ENCODE measurements at places on chromosomes 7 and 10.

DNA sequence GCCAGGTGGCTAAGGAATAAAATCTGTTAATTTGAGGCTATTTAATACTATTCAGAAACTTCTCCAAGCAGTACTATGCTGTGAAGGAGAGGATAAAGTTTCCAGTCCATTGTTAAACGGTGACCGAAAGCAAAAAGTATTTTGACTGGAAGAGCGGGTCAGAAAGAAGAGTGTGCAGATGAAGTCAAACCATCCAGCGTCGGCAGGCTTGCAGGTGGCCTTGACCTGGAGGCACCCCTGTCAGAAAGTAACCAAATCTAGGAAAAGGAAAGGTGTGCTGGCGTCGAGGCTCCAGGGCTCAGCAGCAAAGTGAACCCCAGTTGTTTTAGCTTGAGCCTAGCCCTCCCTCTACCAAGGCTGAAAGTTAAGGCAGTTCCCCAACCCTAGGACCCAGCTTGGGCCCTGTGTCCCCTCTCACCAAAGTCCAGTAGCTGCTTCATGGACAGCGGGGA is 544 bp downstream of the PDK4 start:
- DNase-seq: no peak

DNA sequence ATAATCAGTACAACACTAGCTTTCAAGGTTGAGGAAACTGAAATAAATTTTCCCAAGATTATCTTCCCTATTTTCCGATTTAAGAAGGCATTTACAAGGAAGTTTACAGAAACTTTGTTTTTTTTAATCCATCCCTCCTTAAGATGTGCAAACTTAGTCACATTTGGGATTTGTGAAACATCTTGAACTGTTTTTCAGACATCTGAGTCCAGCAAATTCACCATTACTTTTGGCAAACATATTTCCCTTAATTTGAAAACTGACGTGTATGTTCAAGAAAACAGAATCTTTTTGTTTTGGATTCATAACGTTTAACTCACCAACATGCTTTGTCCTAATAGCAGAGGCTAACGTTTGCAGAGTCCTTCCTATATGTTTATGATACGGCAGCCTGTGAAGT is 19.5 kb downstream of the GLI3 start:
- no peak for DNase-seq

DNA sequence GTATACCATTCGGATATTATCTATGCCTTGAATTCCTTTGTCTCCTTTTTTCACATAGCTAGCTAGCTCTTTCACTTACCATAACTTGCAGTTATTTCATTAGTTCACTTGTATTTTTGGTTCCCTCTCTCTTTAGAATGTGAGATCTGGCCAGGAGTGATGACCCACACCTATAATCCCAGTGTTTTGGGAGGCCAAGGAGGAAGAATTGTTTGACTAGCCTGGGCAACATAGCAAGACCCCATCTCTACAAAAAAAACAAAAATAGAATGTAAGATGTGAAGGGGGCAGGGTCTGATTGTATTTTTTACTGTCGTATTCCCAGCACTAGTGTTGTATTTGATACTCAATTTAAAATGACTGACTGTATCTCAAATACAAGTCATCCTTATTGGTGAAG is 19.6 kb downstream of the NFE2L3 start:
- no peak for DNase-seq

DNA sequence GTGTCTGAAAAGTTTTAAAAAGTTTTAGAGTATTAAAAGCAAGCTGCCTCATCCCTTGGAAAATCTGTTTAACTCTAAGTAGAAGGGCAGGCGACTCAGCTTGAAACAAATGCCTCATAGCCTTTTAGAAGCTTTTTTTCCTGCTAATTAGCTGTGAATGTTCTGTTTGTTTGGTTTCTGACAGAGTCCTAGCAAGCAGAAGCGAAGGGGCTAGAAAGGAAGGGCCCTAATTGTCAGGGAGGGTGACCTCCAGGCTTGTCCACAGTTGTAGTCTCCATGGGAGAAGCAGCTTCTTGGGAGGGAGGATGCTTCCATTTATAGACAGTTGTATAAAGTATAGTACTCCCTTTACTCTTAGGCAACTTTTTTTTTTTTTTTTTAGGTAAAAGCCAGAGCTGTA is 90.9 kb downstream of the DNAJC1 start:
- DNase-seq: no peak

DNA sequence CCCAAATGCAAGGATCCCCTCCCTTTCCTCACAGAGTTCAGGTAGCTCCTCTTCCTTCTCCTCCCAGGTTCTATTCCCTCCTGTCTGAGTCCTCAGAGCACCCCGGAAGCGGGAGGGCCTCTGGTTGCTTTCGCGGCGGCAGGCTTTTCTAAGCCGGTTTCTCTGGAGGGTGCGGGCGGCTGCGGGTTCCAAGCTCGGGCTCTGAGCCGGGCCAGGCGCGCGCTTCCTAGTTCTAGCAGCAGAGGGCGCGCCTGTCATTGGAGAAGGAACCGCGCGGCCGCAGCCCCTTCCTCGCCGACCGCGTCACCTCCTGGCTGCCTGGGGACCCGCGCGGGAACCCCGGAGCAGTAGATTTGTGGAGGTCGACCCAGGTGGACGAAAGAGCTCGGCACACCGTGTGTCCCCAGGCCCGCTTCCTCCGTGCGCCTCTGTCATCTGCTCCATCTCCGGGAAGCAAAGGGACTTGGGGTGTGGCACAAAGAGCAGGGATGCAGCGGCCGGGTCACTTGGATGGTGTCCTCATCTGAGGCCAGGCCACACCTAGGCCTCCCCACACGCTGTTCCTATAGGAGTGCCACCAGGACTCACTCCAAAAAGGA is 389.0 kb upstream of the PODXL start:
- DNase-seq: peak; percentile 16

GRCh38 chr7:28128608-28129007 is 52.0 kb downstream of the JAZF1 start:
- DNase-seq: no peak

GRCh38 chr7:108875139-108875538 is 305.5 kb downstream of the DNAJB9 start:
- no peak for DNase-seq

GRCh38 chr10:95578619-95579018 is 17.4 kb upstream of the SORBS1 start:
- no peak for DNase-seq

GRCh38 chr7:98826811-98827231 is 43.0 kb downstream of the TMEM130 start:
- DNase-seq: no peak

DNA sequence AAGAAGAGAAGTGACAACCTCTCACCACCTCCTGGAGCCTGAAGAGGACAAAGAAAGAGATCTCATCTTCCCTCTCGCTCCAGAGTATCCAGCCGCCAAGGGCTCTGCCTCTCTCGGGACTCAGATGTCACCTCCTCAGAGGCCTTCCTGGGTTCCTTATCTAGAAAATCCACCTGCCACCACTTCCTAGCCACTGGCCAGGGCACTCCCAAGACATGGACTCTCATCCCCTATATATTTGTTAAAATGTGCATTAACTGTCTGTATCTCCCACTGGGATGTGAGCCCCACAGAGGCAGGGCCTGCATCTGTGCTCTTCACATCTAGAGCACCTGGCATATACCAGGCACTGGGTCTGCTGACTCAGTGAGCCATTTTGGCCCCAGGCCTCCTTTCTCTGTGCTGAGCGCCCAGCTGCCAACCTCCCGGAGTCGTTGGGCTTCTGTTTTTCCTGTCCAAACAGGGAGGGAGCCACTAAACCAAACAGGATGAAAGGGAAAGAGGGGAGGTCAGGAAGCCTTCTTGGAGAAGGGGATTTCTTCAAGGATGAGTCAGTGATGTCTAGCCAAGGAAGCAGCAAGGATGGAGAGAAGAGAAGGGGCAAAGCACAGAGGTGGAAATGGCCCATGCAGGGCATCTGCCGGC is 58.9 kb downstream of the KCNMA1 start:
- no peak for DNase-seq

- DNase-seq: no peak
Measured at GRCh38 chr7:155189590-155189989, 108.1 kb upstream of the INSIG1 start.

GRCh38 chr7:44144968-44145478 is 3.9 kb upstream of the MYL7 start:
- no peak for DNase-seq

Data from stimulated activated CD4-positive, alpha-beta T cell treated with anti-CD3 and anti-CD28 coated beads, TNF-alpha, amount 100 ng/mL, for 48 hours (primary cell).